ENCODE measurements at places on chromosomes 16 and 17.

DNA sequence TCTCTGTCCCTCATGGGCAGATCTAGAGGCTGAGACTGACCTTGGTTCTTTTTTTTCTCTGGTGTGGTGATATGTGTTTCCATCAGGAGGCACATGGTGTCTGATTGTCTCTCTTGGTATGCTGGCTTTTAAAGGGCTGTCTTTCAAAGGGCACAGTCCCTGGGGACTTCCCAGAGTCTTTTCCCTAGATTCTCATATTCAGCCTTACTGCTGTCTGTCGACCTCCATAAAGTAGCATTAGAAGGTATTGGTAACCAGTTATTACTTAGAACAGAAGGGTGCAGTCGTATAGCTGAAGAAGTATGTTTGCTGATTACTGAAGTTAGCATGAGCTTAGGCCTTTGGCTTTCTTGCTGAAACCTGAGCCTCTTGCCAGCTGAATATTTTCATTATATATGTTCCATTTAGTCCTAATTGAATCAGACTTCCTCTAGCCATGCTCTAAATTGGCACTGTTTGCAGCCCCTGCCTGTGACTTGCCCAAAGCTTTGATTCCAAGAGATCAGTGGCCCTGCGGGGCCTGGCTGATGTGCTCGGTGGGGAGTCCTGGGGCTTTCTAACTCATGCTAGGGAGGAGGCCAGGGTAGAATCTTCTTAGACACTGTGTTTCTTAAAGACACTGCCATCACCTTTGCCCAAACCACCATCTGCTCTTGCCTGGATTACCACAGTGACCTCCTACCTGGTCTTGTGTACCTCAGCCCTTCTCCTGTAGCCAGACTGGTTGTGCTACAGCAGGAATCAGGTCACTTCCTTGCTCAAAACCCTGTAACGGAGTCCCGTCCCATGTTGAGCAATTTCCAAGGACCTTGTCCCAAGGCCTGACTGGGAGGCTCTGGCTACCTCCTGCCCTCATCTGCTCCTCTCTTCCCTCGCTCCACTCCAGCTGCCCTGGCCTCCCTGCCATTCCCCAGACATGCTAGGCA is 71.5 kb downstream of the WWP2 start:
- no peak for DNase-seq

DNA sequence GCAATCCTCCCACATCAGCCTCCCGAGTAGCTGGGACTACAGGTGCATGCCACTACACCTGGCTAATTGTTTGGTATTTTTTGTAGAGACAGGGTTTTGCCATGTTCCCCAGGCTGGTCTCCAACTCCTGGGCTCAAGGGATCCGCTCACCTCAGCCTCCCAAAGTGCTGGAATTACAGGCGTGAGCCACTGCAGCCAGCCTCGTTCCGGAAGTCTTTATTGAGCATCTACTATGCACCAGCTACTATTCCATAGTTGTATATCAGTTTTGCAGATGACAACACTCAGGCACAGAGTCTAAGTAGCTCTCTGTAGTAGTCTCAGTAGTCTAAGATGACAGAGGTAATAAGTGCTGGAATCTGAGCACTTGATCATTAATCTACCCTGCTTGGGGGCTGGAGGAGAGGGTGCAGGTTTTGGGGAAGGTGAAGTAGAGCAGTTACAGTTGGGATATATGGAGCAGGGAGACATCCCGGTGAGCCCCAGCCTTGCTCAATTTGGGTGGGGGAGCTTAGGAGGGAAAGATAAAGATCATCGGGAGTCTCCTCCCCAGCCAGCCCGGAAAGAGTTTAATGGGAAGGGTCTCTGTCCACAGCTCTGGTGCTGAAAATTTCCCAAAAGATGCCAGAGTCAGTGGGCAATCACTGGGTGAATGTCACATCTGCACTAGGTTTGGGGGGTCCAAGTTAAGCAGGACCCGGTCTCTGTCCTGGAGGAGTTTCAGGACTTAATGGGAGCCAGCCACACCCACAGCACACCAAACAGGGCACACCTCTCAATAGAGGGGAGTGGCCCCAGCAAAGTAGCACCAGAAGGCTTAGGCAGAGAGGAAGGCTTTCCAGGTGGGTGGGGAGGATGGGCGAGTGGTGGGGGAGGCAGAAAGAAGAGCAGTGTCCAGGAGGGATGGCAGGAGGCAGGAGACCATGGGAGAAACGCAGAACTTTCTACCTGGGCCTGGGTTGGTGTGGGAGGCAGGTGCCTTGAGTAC is 1.7 kb downstream of the OTOP3 start:
- no peak for DNase-seq

DNA sequence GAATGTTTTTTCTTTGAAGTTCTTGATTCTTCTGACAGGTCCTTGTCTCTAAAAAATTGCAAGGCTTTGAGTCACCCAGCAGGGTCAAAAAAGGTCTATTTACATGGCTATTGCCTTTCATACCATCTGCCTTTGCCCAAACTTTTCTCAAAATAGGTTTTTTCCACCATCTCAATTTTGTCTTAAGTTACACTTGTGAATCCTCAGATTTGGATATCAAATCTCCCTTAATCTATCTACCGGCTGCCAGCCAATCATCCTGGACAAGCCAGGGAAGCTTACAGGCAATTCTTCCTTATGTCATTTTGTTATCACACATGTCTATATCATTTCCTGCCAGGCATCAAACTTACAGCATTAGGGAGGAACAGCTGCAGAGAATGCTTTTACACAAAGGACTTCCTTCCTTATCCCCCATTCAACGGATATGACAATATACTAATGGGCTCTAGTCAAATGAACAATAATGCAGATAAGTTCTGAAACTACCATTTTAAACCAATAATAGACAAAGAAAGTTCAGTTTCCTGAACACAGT is 104.1 kb upstream of the CORO6 start:
- DNase-seq: peak; percentile 59

DNA sequence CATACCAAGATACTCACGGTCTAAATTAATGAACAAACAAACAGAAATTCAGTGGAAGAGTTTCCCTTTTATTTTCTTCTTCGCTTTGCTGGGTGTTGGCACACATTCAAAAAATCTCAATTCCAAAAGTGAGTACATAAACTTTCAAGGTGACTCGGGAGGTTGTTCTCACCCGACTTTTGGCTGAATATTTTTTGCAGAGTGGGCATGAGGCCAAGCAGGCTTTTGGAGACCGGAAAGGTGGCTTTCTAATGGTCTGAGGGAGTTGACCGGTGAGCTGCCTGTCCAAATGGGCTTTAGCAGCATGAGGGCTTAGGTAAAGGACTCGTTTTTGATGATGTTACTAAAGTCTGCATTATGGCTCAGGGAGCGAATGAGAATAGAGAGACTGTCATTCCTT is 318.7 kb downstream of the CPPED1 start:
- DNase-seq: no peak

GRCh38 chr17:65261682-65262636 is 124.8 kb downstream of the RGS9 start:
- no peak for DNase-seq

GRCh38 chr16:9948933-9949332 is 233.3 kb downstream of the GRIN2A start:
- no peak for DNase-seq

- peak; percentile 27 for DNase-seq
These were observed 262.3 kb upstream of the TNRC6C start for GRCh38 chr17:77696151-77696720.
